A549 treated with AZD2906 at 1 μM for 4 hours (cell line): ENCODE measurements at places on chromosomes 5 and 9. TPM values are rescaled to one million over a fixed set of nuclear protein-coding genes. Genes with fewer than 3 reads are reported as not detected.

PCDHA5 gene
- 0.60 to 0.89 TPM (median 0.70 TPM) in 5 replicates for total RNA-seq

FOXD4L6 gene
- 0.06 to 0.09 TPM in 2 of 5 replicates, not detected in the others for total RNA-seq

FREM1 gene
- not detected in 5 replicates for total RNA-seq

DNAI1 gene
- 0.10 to 0.51 TPM (median 0.18 TPM) in 5 replicates for total RNA-seq
